ENCODE measurements at places on chromosomes 6 and 20.

DNA sequence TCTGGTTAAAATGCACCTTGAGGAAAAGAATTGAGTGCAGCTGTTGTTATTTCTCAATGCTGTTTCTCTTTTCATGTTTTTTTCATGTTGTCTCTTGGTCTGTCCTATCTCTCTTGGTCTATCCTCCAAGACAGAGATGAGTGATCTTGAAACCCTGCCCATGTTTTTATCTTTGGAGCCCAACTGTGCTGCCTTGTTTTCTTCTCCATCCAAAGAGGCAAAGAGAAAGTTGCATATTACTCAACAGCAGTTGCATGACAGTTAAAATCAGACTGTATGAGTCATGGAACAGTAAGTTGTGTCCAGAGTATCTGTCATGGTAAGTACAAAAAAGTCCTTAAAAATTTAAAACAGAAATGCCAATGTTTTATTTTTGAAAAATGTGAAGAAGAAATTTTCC lies 26.2 kb downstream of the BCAS1 start:
- DNase-seq: no peak

GRCh38 chr6:113476937-113477839 lies 380.0 kb upstream of the MARCKS start:
- no peak for DNase-seq

DNA sequence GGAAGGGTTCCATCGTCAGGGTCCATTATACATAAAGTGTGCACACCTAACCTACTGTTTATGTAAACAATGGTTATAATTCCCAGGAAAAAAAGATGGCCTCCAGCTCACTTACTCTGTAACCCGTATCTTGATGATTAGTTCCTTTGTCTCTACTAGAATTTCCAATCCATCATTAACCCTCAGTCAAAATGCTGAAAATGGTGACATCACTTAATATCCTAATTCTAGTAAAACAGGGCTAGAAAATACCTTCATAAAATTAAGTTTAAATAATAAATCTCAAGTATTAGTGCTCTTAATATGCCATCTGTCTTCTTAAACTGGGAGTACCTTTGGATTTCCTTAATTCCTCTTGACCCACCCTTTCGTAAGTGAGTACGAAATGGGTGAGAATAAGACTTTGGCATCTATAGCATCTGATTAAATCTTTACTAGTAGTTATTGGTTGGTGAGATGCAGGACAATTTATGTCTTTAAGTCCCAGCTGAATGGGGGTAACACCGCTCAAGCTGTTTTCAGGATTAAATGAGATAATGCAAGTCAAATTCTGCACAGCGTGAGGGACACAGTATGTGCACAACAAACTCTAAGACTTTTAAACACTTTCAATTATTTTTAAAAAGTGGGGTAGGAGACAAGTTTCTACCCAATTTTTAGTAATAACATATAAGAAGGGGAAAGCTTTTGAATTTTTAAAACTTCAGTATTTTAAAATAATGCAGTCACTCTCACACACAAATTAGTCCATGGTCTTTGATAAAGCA lies 1.6 kb downstream of the HMGN3 start:
- no peak for DNase-seq

- DNase-seq: no peak
These were observed 34.6 kb upstream of the SCUBE3 start for GRCh38 chr6:35178932-35179832.

DNA sequence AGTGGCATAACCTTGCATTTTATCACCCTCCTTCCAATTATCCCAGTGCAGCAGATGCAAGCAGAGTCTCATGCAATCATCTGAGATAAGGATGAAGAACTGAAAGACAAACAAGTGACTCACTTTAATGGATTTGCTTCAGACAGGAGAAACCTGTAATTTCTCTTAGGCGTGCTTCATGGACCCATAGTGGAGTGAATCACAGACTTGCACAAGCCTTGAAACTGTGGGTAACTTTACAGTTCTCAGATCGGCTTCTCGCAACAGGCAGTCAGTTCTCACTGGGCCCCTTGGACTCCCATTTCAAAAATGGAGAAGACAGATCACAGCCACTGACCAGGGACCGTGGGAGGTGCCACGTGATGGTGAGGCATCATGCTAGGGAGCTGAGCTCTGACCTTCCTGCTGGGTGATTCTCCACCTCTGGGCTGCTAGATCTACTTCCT lies at the start of gene ADGRF4:
ADGRF4 (plus strand) TSS at position 239 of the 446 bp plus-strand sequence. CDS start 8,666 bp downstream, outside the sequence.
- DNase-seq: no peak

- DNase-seq: no peak
These were observed 56.4 kb downstream of the ALDH5A1 start for GRCh38 chr6:24551139-24551538.

DNA sequence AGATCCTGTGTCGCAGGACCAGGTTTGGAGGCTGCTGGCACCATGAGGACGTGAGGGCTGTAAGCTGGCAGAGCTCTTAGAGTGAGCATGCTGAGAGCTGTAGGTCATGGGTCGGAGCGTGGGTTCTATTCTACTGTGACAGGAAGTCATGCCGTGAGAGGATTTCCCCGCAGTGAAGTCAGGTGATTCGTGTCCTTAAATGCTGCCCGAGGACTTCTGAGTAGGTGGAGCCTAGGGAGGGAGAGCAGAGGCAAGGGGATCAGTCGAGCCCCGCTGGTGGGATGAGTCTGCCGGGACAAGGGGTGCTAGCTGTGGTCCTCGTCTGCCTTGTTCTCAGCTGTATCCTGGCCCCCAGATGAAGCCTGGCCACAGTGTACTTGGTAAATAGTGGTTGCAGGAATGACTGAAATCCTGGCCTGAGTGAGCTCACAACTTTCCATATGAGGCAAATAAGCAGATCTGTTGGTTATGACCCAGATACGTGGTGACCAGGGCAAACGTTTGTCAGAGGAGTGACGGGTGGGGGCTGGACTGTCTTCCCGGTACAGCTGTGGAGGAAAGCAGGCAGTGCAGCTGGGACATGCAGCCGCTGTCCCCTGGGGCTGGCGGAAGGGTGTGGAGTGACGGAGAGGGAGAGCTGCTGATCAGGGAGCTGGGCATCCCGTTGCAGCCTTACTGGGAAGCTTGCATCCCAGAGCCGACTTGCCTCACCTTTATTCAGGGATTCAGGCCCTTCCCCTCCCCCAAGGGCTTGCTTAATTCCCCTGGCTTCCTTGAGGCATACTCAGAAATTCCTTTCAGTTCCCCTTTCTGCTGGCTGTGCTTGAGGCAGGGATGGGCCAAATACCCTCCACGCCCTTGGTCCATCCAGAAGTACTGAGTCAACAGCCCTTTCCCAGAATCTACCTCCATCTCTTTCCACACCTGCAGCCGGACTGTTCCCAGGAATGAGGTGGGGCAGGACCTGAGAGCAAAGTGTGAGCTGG lies 250.9 kb upstream of the RREB1 start:
- DNase-seq: peak; percentile 37

GRCh38 chr6:36326356-36326995 lies 10.2 kb downstream of the BNIP5 start:
- peak; percentile 44 for DNase-seq

GRCh38 chr20:4109307-4109940 lies 94.1 kb upstream of the RNF24 start:
- no peak for DNase-seq

- DNase-seq: no peak
These were observed 60.4 kb downstream of the SOX4 start for GRCh38 chr6:21653905-21654304.

- DNase-seq: peak; percentile 42
These were observed 87.7 kb downstream of the CDH22 start for GRCh38 chr20:46220455-46221207.

DNA sequence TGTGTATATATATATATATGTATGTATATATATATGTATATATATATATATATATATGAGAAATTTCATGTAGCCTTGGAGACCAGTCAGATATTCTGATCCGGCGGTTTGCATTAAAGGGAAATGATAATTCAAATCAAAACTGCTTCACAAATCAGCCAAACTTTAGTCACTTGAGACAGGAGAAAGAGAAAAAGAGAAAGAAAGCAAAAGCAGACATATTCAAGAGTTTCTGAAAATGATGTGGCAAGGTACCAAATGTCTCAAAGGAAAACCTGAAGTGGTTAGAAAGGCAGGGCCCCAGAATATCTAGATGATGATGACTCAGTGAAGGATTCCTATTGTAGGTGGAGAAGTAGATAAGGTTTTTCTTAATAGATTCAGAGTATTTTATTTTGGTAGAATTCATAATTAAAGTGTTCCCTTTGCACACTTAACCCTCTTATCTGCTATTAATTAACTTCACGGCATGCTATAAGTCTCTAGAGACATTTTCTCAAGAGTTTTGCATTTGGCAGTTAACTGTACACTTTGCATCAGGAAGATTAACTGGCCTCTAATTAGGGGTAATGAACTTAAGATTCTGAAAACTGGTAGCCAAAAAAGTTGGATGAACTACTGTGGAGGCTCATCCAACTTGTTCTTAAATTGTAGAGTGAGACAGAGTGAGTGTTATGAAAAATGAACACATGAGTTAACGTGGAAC lies 50.1 kb upstream of the ASF1A start:
- DNase-seq: no peak

DNA sequence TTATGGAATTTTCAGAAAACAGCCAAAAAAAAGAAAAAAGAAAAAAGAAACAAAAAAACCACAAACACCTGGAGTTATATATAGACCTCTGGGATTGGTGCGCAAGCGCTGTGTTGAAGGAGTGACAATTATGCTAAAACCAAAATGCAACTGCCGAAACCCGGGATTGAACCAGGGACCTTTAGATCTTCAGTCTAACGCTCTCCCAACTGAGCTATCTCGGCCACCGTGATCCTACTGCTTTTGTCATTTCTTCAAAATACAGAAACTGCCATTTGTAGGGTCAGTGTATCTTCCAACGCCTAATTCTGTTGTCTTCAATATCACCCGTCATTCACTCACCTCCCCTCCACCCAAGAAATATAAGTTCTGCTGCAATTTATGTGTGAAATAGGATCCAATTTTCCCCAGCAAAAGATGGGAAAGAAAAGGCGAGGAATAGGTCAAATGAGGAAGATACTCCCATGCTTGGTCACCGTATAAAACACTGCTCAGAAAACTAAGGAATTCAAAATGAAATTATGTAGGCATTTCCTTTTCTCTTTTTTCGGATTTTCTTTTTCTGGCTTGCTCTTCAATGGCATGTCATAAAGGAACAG lies 116.0 kb downstream of the TRIM27 start:
- no peak for DNase-seq

- no peak for DNase-seq
These were observed 118.3 kb upstream of the FBXL4 start for GRCh38 chr6:99066044-99066443.

- peak; percentile 50 for DNase-seq
These were observed 271.4 kb downstream of the EYA4 start for GRCh38 chr6:133512410-133513016.

DNA sequence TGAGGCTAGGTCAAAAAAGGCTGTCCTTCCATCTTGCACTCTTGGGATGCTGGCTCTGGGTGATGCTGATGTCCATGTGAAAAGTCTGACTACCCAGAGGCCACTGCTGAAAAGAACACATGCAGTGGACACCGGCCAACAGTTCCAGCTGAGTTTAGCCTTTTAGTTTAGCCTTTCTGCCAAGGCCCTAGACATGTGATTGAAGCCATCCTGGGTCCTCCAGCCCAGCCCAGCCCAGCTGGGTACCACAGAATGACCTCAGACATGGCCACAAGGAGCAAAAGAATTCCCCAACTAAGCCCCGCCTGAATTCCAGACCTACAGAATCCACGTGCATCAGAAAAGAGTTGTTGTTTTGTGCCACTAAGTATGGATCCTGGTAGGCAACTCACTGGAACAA lies 17.4 kb downstream of the PIGT start:
- peak; percentile 98 for DNase-seq

DNA sequence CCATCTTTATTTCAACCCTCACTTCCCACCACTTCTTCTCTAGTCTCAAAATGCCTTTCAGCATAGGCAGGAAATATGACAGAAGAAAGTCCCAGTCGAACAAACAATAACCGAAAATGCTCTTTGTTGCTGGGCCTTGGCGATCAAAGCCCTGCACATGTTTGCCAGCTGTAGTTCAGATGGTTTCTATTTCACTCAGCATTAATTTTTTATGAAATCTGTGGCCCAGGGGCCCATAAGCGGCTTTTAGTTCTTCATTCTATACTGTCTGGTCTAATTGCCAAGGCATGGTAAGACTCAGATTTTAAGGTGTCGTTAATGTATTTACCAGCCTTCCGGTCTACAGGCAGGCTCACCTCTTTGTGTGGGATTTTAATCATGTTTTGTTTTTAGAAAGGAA lies 10.9 kb upstream of the F13A1 start:
- no peak for DNase-seq

- peak; percentile 48 for DNase-seq
These were observed 412.5 kb downstream of the GJA1 start for GRCh38 chr6:121847806-121848522.

DNA sequence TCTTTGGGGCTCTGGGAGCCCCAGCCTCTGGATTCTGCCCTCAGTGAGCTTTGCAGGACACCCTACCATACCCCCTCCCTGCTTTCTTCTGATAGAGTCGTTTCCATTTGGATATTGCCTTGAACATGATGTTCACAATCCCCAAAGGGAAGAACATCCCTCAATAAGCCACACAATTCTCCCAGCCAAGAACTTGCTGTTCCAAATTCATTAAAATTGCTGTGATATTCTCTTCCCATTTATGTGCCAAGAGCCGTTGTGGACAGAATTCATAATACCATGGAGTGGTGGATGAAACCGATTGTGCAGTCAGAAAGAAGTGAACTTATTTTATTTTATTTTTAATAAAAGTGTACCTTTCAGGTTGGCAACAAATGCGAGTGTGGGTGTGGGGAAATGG lies 95.8 kb downstream of the DHX35 start:
- no peak for DNase-seq

- no peak for DNase-seq
These were observed 127.3 kb downstream of the FLRT3 start for GRCh38 chr20:14210146-14210545.

DNA sequence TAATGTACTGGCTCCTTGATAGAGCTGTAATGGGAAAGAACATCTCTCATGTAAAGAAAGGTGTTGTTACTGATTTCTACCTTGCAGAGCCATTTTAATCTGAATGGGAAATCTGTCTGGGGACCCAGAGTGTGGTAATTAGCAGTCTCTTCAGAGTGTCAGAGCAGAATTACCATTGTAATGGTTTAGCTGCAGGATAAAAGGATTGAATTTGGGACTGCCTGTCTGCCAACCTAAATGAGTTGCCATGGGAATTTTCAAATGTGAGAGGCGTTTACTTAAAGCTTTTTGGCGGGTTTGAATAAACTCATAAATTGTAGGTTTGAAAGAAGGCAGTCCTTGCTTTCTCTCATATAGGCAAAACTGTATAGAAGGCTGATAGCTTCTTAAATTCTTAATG lies 128.8 kb downstream of the QKI start:
- DNase-seq: no peak

GRCh38 chr20:59580991-59581401 lies 23.3 kb upstream of the PHACTR3 start:
- no peak for DNase-seq

Data from globus pallidus (tissue), 1 donor.